ENCODE measurements at places on chromosomes 2 and 18. TPM values are rescaled to one million over a fixed set of nuclear protein-coding genes. Genes with fewer than 3 reads are reported as not detected.

DNA sequence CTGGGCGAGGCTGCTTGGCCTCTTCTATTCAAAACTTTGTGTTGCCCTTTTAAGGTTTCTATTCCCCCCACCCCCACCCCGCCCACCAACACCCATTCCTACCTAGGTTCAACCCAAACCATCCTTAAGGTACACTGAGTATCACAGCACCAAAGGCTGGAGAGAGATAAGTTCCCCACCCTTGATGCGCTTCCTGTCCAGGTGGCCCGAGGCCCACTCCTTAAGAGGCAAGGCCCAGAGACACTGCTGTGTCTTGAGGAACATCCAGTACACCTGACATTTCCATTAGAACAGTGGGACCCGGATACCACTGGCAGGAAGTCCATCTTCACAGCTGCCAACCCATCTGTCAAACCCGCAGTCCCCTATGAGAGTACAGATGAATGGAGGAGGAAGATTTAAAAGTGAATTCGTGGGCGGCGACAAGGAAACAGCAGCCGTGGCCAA is 277 bp upstream of the INPP1 start:
- DNase-seq = no peak

DNA sequence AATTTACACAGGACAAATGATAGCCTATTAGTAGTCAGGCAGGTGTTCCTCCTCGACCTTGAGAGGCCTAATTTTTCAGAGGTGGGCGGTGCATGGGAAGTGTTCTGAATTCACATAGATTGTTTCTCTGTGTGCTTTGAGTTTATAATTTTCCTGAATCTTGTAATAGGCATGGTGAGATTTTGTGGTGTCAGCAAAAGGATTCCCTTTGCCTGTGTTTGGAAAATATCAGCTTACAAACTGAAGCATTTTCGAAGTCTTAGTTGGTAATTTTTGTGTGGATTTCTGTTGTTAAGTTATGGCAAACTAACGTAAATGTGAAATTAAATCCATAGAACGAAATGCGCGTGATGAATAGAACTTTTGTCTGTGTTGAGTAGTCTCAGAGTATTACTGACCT is 194.0 kb upstream of the RBMS1 start:
- no peak for DNase-seq

- DNase-seq = no peak
Measured at GRCh38 chr2:151334082-151334815, 23.1 kb upstream of the TNFAIP6 start.

C1D gene
- 36.6 TPM for total RNA-seq

HK2 gene
- total RNA-seq = 9.9 TPM

GRCh38 chr2:151819920-151820319 is 8.3 kb downstream of the ARL5A start:
- no peak for DNase-seq

DNA sequence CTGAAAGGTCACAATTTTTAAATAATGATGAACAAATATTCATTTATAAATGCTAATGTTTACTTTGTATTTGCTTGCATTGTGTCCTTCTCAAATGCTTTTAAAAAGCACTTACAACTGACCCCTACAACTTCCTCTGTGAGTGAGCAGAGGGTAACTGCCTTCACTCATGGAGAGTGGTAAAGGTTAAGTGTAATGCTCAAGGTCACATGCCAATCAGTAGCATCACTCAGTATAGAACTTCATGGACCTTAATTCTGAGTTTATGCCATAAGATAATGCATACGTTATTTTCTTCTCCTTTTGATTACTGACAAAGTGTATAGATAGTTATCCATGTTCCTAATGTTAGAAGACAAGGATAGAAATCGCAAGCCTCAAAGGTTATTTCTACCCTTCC is 91.8 kb upstream of the SERTAD2 start:
- DNase-seq = no peak

LRRC30 gene
- not detected for total RNA-seq

NEURL3 gene
- total RNA-seq = not detected

GRCh38 chr2:163345795-163346573 is 389.8 kb downstream of the FIGN start:
- DNase-seq = no peak

SLC35G4 gene
- total RNA-seq = not detected

- no peak for DNase-seq
Measured at GRCh38 chr18:31438402-31438801, 9.1 kb upstream of the DSG3 start.

GRCh38 chr2:73385123-73385503 is 523 bp upstream of the ALMS1 start:
- DNase-seq = no peak

DNA sequence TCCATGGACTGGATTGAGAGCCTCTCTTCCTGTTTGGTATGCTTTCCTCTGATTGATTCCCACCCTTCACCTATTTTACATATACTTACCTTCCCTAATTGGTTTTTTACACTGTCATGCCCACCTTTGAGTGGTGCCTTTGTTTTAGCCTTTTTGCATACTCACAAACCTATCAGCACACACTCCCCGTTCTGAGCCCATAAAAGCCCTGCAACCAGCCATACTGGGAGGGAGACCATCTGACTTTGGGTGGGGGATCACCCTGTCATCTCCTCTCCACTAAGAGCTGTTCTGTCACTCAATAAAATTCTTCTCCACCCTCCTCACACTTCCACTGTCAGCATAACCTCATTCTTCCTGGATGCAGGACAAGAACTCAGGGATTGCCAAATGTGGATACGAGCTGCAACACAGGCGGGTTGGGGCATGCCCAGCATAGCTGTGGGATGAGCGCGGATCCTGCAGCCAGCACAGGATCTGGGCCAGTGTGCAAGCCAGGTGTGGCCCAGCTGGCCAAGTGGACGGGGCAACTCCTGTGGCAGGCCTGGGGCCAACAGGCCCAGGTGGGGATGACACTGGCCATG is 9.4 kb upstream of the MOB1A start:
- DNase-seq = no peak

DNA sequence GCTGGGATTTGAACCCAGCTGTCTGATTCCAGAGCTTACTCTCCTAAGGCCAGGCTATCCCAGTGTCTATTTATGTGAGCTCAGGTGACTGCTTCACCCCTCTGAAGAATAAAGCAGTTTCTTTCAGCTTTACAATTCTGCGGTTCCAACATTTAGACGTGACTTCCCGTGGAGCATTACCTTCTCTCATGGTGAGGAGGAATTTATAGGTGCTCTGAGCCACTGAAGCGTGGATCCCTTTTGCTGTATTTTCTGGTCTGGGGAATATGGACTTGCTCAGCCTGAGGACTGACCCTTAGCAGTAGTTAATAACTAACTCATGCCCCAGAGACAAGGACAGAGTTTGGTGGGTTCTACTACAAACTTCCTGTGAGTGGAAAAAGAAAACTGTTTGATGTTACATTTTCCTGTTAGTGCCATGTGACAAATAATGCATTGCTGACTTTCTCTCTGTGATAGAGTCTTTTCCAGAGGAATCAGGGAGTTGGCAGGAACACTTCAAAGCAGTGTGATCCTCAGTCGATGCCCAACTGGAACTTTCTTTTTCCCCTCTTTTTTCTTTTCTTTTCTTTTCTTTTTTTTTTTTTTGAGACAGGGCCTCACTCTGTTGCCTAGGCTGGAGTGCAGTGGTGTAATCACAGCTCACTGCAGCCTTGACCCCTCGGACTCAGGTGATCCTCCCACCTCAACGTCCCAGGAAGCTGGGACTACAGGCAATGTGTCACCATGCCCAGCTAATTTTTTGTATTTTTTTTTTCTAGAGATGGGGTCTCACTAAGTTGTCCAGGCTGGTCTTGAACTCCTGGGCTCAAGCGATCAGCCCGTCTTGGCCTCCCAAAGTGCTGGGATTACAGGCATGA is 21.9 kb downstream of the CASP10 start:
- no peak for DNase-seq

DNA sequence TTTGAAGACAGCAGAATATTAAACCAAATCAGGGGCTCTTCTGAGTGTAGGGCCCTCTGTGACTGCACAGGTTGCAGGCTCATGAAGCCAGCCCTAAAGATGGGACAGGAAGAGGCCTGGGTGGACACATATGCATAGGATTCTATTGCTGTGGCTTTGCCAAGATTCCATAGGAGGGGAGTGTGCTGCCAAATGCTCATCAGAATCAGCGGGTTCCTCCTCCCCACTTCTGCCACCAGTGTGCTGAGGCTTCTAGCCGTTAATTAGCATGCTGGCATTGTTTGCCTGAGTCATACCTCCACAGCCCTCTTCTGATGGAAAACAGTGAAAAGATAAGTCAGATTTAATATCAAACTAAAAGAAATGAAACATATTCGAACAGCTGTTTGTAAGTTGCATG is 103.9 kb upstream of the TMEFF2 start:
- no peak for DNase-seq

RND3 gene
- total RNA-seq = 22.3 TPM

DNA sequence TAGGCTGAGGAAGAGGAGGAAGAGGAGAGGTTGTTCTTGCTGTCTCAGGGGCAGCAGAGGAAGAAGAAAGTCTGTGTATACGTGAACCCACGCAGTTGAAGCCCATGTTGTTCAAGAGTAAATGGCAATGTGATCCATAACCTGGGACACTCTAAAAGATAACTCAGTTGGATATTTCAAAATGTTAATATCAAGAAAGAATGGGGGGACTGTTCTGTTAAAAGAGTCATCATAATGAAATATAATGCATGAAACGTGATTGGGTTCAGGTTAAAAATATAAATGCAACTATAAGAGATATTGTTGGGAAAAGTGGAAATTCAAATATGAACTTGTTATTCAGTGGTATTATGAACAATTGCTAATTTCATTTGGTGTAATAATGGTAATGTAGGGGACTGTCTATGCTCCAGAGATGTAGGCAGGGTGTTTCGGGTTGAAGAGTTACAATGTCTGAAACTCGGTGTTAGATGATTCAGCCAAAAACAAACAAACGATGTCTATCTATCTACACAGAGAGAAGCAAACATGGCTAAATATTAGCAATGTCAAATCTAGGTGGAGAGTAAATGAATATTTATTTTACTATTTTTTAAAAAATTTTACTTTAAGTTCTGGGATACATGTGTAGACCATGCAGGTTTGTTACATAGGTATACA is 21.1 kb upstream of the POLE4 start:
- DNase-seq = no peak

GRCh38 chr18:12376754-12377555 is at the start of gene AFG3L2:
AFG3L2 (minus strand) TSS chr18:12377227; CDS start chr18:12377082, 145 bp downstream.
- peak; percentile 100 for DNase-seq

TIGD1 gene
- total RNA-seq = 3.3 TPM

- DNase-seq = no peak
Measured at GRCh38 chr2:61268249-61268648, 106.3 kb downstream of the C2orf74 start.

GRCh38 chr2:233223059-233223894 is 28.2 kb upstream of the ATG16L1 start:
- DNase-seq = no peak

DNA sequence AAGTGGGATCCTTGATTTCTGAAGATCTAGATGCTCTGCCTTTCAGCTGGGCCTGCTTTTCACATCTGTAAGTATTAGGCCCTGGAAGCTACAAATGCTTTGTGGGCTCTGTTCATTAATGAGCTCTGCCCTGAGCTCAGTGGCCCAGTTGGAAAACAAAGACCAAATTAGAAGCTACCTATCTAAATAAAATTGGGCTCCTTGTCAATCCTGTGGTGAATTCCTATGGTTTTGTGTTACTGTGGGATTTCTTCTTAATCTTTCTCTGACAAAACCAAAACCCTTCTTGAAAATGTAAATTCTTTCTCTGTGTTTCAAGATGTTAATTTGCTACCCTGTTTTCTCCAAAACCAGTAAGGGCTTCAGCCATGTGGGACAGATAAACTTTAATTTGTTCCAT is 219.0 kb upstream of the HS6ST1 start:
- no peak for DNase-seq

DNA sequence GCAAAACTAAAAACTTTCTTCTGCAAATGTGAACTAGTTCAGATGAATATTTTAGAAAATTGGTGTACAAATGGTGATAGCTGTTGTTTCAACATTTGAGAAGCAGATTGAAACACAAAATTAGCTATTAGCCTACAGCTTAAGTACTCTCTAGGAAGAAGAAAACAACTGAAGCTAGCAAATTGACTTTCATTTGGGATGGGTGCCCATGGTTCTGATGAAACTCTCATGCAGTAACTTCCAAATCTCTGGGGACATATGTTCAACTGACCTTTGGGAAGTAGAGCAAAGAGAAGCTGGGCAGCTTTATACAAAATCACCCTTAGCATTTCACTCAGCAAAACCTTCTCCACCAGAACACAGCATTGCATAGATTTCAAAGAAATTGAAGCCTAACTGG is 119.0 kb downstream of the GALNT13 start:
- DNase-seq = no peak

SLC5A7 gene
- total RNA-seq = not detected

NYAP2 gene
- total RNA-seq = not detected

DNA sequence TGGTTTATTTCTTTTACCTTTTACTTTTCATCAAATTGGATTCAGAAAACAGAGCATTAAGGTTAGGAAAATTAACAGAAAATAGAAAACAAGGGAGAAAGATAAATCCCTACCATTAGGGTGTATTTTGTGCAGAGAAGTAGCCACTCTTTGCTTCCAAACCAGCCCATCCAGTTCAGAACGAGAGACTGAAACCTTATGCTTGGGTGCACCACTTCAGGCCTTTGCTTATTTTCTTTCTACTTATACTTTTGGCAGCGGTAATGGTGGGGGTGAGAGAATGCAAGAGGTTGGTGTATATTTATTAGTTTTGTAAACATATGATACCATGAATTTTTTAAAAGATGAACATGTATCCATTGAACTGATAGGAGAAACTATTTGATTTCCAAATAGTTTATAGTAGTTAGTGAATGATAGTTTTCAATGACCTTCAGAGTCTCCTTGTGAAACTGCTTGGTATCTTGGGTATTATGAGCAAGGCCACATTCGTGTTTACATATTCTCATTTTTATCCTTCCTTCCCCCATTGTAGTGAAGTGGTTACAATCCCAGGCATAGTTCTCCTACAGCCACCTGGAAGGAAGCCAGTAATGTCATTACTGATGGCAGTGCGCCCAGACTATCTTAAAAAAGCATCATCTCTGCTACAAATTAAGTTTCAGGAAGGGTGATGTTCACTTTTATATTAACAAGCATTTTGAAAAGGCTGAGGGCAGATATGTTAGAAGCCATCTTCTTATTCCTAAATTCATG is 60.8 kb downstream of the MFSD6 start:
- DNase-seq = peak; percentile 76

DNA sequence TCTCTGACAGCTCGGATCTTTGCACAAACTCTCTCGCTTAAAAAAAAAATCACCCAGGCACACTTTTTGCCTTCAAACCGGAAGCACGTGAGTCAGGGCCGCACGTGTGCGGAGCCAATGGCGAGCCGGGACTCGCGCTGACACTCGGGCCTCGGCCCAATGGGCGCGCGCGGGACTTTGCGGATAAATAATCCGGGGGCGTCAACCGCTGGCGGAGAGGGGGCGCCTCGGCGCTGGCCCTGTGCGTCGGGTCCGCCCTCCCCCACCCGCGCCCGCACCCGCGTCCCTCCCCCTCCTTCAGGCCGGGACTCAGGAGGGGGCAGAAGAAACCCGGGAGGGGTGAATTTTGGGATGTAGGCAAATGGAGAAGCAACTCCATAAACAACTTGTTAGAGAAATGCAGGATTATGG is 319 bp upstream of the EN1 start:
- DNase-seq = no peak

GRCh38 chr2:37323781-37324535 is 675 bp downstream of the PRKD3 start:
- peak; percentile 30 for DNase-seq
